ENCODE measurements at places on chromosomes 12 and 14.

DNA sequence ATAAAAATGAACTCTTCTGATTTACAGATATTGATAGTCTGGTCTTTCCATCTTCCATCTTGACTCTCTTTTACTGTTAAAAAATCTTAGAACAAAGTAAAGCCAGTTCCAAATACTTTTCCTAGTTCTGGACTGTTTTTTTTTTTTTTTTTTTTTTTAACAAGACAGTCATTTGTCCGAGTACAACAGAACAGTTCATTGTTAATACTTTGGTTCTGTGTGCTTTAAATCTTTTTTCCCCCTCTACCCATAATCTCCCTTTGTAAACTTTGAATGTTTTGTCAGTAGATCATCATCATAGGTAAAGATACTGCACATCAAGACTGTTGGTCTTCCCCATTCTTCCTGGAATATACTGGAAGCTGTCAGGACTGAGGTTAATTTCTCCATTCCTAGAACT, 38.0 kb downstream of the ADIPOR2 start:
- DNase-seq, result no peak

DNA sequence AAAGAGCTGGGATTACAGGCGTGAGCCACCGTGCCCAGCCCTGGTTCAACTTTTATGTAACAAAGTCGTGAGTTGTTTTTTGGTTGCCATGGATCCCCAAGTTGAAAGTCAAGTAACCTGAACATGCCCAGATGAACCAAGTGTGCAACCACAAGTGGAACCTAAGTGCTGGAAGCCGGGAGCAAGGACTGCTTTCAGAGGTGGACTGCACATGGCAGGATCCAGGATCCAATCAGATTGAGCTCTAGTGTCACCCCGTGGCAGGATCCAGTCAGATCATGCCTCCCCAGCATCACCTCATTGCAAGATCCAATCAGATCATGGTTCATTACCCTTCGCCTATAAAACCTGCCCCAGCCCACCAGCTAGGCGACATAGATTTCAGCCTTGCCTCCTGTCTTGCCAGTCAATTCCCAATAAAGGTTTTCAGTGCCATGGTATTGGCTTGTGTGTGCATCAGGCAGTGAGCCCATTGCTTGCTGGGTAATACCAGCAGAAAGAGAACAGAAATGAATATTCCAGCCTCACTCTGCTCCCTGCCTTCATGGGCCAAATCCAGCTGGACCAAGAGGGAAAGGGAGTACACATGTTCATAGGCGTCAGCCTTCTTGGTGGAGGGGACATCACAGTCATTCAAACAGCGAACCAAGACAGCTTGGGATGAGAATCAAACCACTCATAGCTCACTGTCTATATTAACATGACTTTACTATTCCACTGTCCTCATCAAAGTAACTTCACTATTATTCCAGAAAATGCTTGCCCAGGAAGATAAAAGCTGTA, 43.6 kb upstream of the VASH1 start:
- no peak for DNase-seq

DNA sequence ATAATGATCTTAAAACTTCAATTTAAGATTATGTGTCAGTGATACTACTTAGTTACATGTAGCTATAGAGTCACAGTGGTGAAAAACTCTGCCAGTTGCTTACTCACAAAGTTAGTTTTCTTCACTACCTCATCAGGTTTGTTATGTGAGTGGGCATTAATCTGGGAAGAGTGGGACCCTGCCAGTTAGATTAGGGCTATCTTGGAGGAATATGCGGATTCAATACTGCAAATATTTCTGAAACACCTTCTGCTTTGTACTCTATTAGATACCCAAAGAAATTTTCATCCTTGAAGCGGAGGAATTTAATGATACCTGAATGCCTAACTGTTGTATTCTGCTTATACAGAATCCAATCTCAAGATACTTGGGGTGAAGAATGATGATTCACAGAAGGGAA, 25.1 kb downstream of the ZNF268 start:
- no peak for DNase-seq

- DNase-seq, result peak; percentile 4
These were observed 59.0 kb upstream of the RERGL start for GRCh38 chr12:18148961-18149360.

- peak; percentile 47 for DNase-seq
These were observed 1.2 kb downstream of the KCNK13 start for GRCh38 chr14:90062822-90063539.

DNA sequence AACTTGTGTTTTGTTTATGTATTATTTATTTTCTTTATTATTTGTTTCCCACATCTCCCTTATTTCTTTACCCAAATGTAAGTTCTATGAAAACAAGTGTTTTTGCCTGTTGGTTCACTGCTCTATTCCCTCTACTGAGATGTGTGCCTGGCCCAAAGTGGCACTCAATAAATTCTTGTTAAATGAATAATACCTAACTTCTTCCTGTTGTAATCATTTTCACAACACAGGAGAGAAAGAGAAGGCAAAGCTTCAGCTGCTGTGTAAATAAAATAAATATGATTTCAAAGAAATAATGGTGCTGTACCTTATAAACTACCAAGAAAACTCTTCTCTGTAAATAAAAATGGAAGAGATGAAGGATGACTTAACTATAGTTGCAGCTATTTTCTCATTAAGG, 116.2 kb downstream of the TRHDE start:
- no peak for DNase-seq

- peak; percentile 84 for DNase-seq
These were observed 789.2 kb upstream of the FBXO33 start for GRCh38 chr14:40221428-40221827.

GRCh38 chr12:63882844-63883243, 38.3 kb downstream of the SRGAP1 start:
- DNase-seq, result peak; percentile 96

GRCh38 chr12:90695415-90695814, 259.6 kb downstream of the CCER1 start:
- DNase-seq, result peak; percentile 12

DNA sequence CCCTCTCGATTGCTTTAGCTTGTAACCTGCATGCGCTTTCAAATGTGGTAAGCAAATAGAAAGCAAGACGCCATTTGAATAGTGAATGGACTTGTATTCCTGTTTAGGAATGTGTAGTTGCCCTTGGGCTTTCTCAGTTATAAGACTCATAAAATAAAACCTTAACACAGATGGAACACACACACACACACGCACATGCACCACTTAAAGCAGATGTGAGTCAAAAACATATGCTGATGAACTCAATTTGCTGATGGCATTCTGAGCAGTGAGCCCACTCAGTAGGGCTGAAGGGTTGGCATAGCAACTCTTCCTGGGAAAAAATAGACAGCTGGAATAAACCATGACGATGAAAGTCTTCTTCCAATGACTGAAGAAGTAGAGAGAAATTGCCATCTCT, 360.5 kb downstream of the APAF1 start:
- DNase-seq, result no peak

DNA sequence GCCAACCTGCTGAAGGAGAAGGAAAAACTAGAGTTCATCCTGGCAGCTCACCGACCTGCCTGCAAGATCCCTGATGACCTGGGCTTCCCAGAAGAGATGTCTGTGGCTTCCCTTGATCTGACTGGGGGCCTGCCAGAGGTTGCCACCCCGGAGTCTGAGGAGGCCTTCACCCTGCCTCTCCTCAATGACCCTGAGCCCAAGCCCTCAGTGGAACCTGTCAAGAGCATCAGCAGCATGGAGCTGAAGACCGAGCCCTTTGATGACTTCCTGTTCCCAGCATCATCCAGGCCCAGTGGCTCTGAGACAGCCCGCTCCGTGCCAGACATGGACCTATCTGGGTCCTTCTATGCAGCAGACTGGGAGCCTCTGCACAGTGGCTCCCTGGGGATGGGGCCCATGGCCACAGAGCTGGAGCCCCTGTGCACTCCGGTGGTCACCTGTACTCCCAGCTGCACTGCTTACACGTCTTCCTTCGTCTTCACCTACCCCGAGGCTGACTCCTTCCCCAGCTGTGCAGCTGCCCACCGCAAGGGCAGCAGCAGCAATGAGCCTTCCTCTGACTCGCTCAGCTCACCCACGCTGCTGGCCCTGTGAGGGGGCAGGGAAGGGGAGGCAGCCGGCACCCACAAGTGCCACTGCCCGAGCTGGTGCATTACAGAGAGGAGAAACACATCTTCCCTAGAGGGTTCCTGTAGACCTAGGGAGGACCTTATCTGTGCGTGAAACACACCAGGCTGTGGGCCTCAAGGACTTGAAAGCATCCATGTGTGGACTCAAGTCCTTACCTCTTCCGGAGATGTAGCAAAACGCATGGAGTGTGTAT, 2.4 kb downstream of the FOS start:
- no peak for DNase-seq

GRCh38 chr12:24099576-24099975, 150.1 kb upstream of the SOX5 start:
- no peak for DNase-seq

GRCh38 chr14:101915871-101916815, 48.2 kb upstream of the DYNC1H1 start:
- DNase-seq, result no peak

- peak; percentile 18 for DNase-seq
These were observed 1590.5 kb upstream of the TMEM132C start for GRCh38 chr12:126676434-126676833.

- DNase-seq, result peak; percentile 79
These were observed 188.9 kb downstream of the TMEM132C start for GRCh38 chr12:128455851-128456250.

- no peak for DNase-seq
These were observed 15.9 kb downstream of the PRKAB1 start for GRCh38 chr12:119683816-119684215.

DNA sequence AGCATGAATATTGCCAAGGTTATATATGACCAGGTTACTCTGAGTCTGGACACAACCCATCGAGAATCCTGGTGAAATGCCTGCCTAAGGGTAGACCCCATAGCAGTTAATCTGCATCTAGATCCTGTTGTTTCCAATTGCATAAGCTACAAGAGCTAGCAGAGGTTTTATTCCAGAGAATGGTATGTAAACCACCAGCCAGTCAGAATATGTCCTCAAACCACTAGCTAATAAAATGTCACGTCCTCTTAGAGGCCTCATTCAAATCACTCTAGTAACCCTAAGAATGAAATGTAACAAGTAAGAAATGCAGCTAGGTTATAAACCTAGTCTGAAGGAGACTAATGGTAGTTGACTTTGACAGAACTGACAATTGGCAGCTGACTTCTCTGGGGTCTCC, 9.0 kb upstream of the YLPM1 start:
- DNase-seq, result no peak

- no peak for DNase-seq
These were observed 85.4 kb upstream of the ETV6 start for GRCh38 chr12:11563785-11564739.

GRCh38 chr12:111840807-111841206, 1.2 kb upstream of the MAPKAPK5 start:
- DNase-seq, result peak; percentile 35

DNA sequence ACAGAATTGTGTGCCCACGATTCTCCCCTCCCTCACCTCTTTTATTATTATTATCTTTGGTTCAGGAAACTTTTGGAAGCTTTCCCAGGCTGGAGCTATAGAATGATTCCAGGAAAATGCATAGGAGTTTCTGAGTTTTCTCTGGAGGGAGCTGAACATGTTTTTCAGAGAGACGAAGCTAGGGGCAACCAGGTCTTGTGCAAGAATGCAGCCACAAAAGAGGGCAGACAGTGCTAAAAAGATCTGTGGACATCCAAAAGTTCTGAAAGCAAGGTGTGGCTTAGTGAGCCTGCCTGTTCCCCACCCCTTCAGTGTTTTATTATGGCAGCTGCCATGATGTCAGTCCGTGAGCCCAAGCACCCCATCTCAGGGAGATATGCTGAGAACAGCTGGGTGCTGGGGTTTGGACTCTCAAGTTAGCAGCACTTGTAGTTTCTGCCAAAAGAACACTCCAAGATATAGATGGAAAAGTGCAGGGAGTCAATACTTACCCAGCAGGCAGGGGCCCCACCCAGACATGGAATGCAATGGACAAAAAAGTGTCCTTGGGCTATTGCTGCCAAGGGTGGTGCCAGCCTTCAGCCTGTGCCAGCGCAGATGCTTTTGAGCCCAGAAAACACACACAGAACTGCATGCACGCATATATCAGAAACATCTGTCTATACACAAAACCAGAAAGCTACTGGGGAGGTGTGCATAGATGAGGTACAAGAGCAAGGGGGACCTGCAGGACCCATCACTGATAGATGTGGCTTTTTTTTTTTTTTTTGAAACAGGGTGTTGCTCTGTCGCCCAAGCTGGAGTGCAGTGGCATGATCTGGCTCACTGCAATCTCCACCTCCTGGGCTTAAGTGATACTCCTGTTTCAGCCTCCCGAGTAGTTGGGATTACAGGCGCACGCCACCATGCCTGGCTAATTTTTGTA, 17.0 kb upstream of the IRF2BPL start:
- no peak for DNase-seq

DNA sequence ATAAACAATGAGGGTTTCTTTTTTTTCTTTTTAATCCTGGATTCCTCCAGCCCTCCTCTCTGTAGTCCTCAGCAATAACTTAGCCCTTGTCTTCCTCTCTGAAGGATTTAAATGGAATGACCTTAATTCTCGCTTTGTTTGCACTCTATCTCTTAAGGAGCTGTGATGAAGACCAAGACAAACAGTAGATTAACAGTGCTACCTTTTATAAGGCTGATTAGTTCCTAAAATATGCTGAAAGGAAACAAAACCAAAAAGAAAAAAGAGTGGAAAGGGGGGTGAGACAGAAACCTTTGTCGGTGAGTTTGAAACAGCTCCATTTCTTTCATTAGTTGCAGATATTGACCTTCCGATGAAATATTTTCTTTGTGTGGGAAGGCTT, 38.7 kb upstream of the PTCSC3 start:
- DNase-seq, result no peak

- DNase-seq, result no peak
These were observed 150.1 kb downstream of the EGLN3 start for GRCh38 chr14:33800735-33801163.

DNA sequence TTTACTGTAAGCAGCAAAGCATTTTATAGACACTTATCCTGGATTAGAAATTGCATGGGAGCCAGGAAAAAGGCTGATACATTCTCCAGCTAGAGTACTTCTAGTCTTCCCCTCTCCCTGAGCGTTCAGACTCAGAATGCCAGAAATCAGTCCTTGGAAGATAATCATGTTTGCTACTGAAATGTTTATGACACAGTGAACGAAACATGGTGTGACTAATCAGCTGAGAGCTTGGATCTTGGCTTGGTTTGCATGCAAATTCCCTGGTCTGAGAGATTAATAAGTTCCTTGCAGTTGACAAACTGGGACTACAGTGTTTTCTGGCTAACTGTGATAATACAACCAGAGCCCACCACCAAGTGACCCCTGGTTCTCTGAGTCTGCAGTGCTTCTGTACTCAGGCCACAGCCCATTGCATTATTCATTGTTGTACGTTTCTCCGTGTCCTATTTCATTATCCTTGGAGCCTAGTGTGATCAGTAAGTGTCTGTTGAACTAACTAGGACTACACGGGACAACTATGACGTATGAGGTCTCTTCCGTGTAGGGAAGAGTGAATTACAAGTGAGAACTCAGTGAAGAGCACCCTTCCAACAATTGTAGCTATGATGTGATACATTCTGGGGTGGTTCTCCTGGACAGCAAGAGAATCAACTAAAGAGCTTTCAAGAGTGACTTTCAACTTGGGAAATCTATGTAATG, 34.6 kb upstream of the EVL start:
- no peak for DNase-seq

- peak; percentile 67 for DNase-seq
These were observed 178.6 kb downstream of the SNAPC1 start for GRCh38 chr14:61940666-61941420.

Data from NCI-H69 (cell line).